ENCODE measurements at places on chromosomes 7 and 10. TPM values are rescaled to one million over a fixed set of nuclear protein-coding genes. Genes with fewer than 3 reads are reported as not detected.

The HOXA11 gene
- not detected for polyA plus RNA-seq

The ICA1 gene
- polyA plus RNA-seq: 14.9 TPM

The DPY19L1 gene
- polyA plus RNA-seq: 7.6 TPM

The BMPER gene
- 0.61 TPM for polyA plus RNA-seq

The BAMBI gene
- 5.6 TPM for polyA plus RNA-seq

The INTS1 gene
- 76.9 TPM for polyA plus RNA-seq

The CALHM1 gene
- polyA plus RNA-seq: 0.49 TPM

The TEX47 gene
- not detected for polyA plus RNA-seq

The HUS1 gene
- polyA plus RNA-seq: 11.4 TPM

The MRLN gene
- 0.21 TPM for polyA plus RNA-seq

The GHRHR gene
- 1.6 TPM for polyA plus RNA-seq

The ZNRF2 gene
- 2.9 TPM for polyA plus RNA-seq

The MPP7 gene
- polyA plus RNA-seq: 1.9 TPM

The SGMS1 gene
- polyA plus RNA-seq: 6.0 TPM

The TAS2R38 gene
- 0.11 TPM for polyA plus RNA-seq

The CPVL gene
- 28.6 TPM for polyA plus RNA-seq

The PCLO gene
- 1.5 TPM for polyA plus RNA-seq

The LRIT2 gene
- not detected for polyA plus RNA-seq

The LRRD1 gene
- not detected for polyA plus RNA-seq

The TRIM24 gene
- 50.4 TPM for polyA plus RNA-seq

The KIAA1549 gene
- 6.5 TPM for polyA plus RNA-seq

The PNLIP gene
- not detected for polyA plus RNA-seq

Measured in H1 (cell line).